Stimulated activated CD8-positive, alpha-beta memory T cell treated with anti-CD3 and anti-CD28 coated beads, Interleukin-15, amount 100 ng/mL, for 48 hours (primary cell): ENCODE measurements at places on chromosomes 6 and 20.

GRCh38 chr20:43725666-43726065 is 1.1 kb downstream of the GTSF1L start:
- no peak for DNase-seq

DNA sequence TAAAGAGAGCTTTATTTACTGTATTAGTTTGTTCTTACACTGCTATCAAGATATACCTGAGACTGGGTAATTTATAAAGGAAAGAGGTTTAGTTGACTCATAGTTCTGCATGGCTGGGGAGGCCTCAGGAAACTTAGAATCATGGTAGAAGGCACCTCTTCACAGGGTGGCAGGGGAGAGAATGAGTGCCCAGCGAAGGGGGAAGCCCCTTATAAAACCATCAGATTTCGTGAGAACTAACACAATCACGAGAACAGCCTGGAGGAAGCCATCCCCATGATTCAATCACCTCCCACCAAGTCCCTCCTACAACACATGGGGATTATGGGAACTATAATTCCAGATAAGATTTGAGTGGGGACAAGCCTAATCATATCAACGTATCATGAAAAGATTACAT is 27.2 kb downstream of the ARID1B start:
- DNase-seq, result peak; percentile 11

DNA sequence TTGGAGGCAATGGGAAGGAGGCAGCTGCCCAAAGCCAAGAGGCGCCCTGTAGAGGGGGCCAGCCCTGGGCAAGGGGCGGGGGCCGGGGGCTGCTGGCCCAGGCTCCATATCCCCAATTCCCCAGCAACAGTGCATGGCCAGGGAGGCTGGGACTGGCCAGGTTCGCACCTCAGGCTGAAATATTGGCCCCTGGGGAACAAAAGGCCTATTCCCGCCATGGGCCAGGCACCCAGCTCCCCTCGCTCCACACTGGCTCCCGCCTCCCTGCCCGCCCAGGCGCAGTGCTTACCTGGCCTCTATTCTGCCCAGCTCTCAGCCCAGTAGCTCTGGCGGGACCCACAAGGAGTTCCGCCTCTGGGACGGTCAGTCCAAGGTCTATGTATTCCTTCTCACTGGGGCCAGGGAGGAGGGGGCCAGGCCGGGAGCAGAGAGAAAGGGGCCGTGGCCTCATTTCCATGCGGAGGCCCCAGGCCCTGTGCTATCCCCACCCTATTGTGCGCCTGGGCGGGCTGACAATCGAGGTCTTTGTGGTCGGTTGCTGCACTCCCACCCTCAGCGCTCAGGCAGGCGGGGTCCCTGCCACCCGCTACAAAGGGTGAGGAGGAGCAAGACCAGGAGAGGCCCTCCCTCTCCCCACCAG is 42.3 kb downstream of the YTHDF1 start:
- no peak for DNase-seq

DNA sequence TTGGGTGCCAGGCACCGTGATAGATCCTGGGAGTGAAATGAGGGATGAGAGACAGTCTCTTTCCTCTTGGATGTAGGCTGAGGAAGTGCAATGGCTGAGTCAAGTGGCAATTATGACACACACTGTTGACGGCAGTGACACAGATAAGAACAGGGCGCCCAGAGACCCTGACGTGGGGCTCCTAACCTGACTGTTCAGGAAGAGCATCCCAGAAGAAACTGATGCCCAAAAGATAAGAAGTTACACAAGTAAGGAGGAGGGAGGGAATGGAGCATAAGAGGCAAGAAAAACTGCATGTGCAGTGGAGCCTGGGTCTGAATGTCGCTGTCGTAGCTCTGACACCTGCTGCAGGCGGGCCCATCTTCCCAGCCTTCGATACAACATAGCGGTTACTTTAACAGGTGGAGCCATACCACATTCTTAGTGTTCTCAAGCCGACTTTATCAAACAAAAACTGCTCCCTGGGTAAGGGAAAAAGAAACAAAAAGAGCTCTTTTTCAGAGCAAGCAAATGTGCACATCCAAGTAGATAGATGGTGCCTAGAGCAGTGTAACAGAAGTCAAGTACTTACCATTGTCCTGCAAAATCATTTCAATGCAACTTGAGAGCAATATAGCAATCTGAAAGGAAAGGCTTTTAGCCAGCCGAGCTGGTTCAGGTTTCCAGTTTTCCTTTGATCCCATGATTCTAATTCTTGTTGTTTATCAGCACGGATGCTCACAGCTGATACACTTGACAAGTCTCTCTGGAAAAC is 463.9 kb upstream of the JARID2 start:
- no peak for DNase-seq

DNA sequence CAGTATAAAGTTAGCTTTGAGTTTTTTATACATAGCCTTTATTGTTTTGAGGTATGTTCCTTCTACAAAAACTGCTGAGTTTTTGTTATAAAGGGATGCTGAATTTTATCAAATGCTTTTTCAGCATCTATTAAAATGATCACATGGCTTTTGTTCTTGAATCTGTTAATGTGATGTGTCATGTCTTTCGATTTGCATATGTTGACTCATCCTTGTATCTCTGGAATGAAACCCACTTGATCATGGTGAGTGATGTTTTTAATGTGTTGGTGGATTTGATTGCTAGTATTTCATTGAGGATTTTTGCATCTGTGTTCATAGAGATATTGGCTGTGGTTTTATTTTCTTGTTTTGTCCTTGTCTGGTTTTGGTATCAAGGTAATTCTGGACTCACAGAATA is 24.7 kb upstream of the BLCAP start:
- DNase-seq, result no peak

DNA sequence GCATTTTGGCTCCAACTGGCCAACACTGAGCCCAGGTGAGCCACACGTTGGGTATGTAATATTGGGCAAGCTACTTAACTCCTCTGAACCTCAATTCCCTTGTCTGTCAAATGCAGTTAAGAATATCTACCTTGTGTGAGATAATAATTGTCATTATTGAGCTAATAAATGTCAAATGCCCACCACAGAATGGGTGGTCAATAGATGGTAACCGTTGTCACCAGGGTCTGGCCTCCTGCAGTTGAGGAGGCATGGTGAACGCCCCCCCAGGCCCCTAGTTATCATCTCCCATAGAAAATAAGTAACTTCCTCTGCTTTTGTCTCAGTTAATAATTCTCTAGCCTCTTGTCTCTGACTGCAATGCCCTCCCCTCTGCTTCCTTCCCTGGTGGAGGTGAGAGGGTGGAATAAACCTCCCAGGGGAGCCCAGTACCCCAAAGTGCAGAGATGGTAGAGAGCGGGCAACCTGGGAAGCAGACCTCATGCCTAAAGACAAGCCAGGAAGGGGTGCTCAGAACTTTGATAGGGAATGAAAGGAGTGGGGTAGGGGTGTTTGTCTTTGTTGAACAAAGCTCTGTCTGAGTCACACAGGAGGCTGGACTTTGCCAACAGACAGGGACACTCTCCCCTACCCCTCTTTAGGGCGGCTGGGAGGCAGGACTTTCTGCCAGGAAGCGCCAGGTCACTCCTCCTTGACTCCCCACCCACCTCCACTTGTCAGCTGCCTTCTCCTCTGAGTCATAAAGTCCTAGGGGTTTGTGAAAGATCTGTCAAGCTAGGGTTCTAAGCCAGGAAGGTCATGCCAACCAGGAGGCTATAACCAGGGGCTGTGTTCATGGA is 1.3 kb upstream of the UNC5CL start:
- no peak for DNase-seq

- no peak for DNase-seq
These were observed 22.8 kb upstream of the CST1 start for GRCh38 chr20:23773579-23773978.

DNA sequence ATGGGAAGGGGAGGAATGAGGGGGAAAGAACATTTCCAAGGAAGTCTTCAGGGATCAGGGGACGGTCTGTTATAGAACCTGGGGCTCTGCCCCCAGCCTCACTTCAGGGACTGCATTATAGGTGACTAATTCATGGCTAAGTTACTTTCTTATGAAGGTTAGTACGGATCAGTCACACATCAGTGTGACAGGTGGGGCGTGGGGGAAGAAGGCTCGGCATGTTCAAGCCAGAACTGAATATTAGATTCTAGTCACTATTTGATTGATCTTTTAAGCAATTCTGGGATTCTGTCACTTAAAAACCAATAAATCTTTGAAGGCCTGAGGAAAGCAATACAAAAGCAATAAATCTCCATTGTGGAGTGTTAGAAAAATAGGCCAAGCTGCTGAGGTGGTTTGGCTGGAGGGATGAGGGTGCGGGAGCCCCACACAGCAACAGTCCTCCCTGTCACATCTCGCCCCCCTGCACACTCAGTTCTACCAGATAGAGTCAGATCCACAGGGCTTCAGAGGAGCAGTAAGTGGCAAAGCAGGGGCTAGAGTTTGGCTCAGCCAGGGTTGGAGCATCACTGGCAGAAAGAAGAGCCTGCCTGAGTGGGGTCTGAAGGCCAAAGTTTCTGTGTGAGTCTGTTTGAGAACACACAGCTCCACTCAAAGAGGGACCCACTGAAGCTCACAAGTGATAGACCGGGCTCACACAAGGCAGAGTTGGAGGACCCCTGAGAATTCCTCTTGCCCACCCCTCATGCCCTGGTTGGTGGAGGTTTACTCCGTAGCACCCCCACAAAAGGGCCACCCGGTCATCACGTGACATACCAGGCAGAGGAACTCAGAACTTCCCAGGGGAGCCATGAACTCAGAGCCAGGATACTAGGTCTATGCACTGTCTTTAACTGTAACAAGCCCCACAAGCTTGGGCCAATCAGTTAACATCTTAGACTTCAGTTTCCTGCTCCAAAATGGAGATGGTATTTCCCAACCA is 728.3 kb upstream of the CHD6 start:
- no peak for DNase-seq

DNA sequence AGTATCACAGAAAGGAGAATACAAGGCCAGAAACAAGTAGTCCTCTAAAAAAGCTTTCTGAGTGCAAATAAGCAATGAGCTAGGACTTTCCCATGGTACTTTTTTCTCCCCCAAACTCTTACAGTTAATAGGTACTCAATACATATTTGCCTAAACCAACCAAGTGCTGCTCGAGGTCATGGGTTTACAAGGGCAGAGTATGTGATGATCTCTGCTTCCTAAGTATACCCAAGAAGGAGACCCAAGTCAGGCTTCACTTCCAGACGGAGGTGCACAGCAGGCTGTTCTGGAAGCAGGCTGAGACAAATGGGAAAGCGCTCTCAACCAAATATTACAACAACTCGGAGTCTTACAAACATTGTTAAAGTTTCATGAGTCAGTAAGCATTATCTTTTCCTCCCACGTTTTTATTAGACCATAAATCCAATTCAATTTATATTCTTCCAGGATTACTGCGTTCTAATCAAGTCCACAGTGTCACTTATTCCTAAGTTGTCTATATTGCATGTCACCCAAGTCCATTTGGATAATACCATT is 8.1 kb downstream of the FYN start:
- DNase-seq, result no peak

DNA sequence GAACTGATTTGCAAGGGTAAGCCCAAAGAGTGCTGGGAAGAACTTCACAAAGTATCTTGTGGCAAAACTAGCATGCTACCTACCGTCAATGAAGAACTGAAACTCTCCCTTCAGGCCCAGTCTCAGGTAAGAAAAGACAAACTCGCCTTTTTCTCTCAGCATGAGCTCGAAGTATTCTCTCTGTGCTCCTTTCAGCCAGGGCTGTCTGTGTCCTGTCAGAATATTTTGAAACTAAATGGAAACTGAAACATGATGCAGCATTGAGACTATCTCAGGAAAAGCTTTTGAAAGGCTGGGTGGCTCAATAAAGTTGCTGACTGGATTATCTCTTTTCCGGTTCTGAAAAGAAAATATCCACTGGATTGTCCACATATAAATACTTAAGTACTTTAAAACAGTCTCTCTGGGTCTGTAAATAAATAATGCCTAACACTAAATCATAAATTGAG is 696 bp downstream of the CALHM5 start:
- no peak for DNase-seq

- DNase-seq, result no peak
These were observed 110.7 kb upstream of the PHACTR1 start for GRCh38 chr6:12605888-12606345.

GRCh38 chr20:16860914-16861313 is 112.8 kb downstream of the OTOR start:
- no peak for DNase-seq

DNA sequence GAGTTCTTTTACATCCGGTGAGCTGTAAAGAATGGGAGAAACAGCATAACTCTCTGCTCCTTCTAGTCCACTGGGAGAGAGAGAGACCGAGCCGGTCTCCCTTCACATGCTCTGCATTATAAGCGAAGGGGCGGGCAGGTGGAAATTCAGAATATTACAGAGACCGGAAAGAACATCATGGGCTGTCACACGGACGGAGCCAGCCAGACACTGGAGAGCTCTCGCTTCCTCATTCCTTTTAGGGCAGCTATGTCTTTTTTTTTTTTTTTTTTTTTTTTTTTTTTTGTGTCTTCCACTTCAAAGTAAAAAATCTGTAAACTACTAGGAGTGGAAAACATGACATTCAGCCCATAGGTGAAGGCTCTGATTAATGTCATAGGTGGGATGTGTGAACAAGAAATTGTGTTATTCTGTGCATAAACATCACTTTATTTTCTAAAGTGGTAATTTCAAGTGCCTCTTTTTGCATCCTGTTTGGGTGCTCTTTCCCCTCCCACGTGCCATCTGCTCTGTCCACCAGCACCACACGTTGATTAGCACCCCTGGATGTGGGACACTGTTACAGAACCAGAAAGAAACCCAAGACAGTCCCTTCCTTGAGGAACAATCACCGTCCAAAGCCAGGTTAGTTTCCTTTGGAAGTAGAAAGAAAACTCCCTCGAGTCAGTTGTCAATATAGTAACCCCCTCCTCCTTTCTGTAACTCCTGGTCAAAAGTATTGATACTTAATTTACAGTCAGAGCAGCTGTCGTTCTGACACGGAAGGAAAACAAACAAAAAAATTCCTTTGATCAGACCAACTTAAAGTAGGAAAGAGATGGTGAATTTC is at the start of gene TAGAP:
Gene TAGAP, minus strand, starts transcription at position 93 of the 829 bp plus-strand sequence. CDS start 845 bp downstream, outside the sequence.
- peak; percentile 81 for DNase-seq

GRCh38 chr6:111027219-111027618 is 45.4 kb downstream of the RPF2 start:
- no peak for DNase-seq

DNA sequence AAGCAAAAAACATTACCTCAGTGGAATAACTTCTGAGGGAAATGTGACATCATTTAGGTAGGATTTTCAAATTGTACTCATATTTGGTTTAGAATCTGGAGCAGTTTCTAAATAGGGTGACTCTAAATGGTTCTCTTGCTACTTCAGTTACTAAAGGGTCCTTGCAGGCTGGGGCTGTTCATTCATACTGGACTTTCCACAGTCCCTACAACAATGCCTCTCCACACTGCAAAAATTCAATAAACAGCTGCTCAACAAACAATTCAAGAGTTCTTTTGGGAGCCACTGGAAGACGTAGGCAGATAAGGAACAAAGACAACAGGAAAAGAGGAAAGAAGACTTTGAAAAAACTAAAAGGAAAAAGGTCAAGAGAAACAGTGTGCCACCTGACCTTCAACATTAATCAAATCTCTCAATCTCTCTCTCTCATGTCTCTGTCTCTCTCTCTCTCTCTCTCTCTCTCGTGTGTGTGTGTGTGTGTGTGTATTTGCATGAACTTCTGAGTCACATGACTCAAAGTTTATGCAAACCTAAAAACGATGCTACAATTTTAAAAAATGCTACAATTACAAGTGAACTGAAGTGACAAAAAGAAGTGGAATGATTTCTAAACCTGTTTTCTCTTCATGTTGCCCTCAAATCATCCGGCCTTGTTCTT is 14.5 kb downstream of the NOL7 start:
- DNase-seq, result no peak
